ENCODE measurements at places on chromosomes 3 and 15. TPM values are rescaled to one million over a fixed set of nuclear protein-coding genes. Genes with fewer than 3 reads are reported as not detected.

ADAMTSL3 gene
- not detected for polyA plus RNA-seq

FOXL2 gene
- not detected for polyA plus RNA-seq

KCNAB1 gene
- 0.19 TPM for polyA plus RNA-seq

KY gene
- not detected for polyA plus RNA-seq

GP9 gene
- 6.8 TPM for polyA plus RNA-seq

AGBL1 gene
- polyA plus RNA-seq: not detected

HCLS1 gene
- polyA plus RNA-seq: 481 TPM

THSD4 gene
- not detected for polyA plus RNA-seq

SKOR1 gene
- not detected for polyA plus RNA-seq

C3orf49 gene
- polyA plus RNA-seq: not detected

CFAP161 gene
- not detected for polyA plus RNA-seq

POPDC2 gene
- polyA plus RNA-seq: 3.5 TPM

MYEF2 gene
- 3.8 TPM for polyA plus RNA-seq

GOLGA6L25 gene
- polyA plus RNA-seq: not detected

CLDN16 gene
- polyA plus RNA-seq: not detected

A4GNT gene
- 0.19 TPM for polyA plus RNA-seq

PRSS50 gene
- not detected for polyA plus RNA-seq

ILDR1 gene
- 1.3 TPM for polyA plus RNA-seq

LARP6 gene
- not detected for polyA plus RNA-seq

SPPL2A gene
- 84.2 TPM for polyA plus RNA-seq

STRC gene
- not detected for polyA plus RNA-seq

SPINK8 gene
- polyA plus RNA-seq: not detected

MYNN gene
- 44.1 TPM for polyA plus RNA-seq

VEPH1 gene
- not detected for polyA plus RNA-seq

SPATA16 gene
- polyA plus RNA-seq: not detected

GOLGA8R gene
- not detected for polyA plus RNA-seq

C3orf52 gene
- 0.23 TPM for polyA plus RNA-seq

LDHAL6B gene
- polyA plus RNA-seq: 0.14 TPM

RAB43 gene
- polyA plus RNA-seq: 8.9 TPM

DCLK3 gene
- not detected for polyA plus RNA-seq

TJP1 gene
- not detected for polyA plus RNA-seq

NANOGP8 gene
- not detected for polyA plus RNA-seq

SERPINI2 gene
- not detected for polyA plus RNA-seq

SLC22A13 gene
- polyA plus RNA-seq: not detected

OSTN gene
- not detected for polyA plus RNA-seq

ITIH4 gene
- polyA plus RNA-seq: not detected

GPR156 gene
- polyA plus RNA-seq: not detected

ZMYND10 gene
- polyA plus RNA-seq: not detected

CHRNA5 gene
- not detected for polyA plus RNA-seq

ECE2 gene
- polyA plus RNA-seq: not detected

ISLR2 gene
- not detected for polyA plus RNA-seq

CHRFAM7A gene
- polyA plus RNA-seq: not detected

TAMM41 gene
- 39.3 TPM for polyA plus RNA-seq
